Activated T-cell treated with anti-CD3 and anti-CD28 coated beads, Interleukin-2, amount 50 U/mL, for 72 hours (primary cell): ENCODE measurements at places on chromosomes 6 and 20.

GRCh38 chr20:50379049-50379990, 130.9 kb upstream of the PTPN1 start:
- no peak for DNase-seq

GRCh38 chr20:32988008-32988407, 16.2 kb downstream of the SUN5 start:
- no peak for DNase-seq

DNA sequence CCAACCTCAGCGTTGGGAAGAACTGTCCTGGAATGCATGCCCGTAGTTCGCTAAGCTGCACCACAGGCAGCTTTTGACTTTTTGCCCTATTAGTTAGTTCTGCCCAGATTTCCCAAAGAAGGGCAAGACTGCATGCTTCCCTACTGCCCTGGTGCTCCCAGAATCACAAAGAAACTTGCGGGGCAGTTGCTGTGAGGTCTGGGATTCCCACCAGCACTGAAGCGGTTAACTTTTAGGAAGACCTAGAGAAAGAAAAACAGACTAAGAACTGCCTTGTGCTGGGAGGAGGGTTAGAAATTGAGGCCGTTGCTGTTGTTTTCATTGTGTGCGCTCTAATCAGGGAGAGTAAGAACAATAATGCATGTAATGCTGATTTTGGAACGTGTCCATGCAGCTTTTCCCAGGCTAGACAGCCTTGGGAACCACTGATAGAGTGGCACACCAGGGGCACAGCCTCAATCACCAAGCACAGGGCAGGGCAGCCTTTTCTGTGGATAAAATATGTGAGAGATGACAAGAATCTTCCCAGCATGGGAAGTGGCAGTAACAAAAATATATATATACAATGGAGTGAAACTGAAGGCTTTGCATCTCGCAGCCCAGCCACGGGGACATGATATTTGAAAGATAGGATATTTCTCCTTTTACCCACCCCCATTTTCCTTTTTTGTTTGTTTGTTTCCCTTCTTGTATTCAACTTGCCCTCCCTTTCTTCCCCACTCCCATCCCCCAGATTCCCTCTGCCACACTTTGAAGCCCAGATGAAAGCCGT, 137.7 kb upstream of the HEY2 start:
- DNase-seq: no peak

DNA sequence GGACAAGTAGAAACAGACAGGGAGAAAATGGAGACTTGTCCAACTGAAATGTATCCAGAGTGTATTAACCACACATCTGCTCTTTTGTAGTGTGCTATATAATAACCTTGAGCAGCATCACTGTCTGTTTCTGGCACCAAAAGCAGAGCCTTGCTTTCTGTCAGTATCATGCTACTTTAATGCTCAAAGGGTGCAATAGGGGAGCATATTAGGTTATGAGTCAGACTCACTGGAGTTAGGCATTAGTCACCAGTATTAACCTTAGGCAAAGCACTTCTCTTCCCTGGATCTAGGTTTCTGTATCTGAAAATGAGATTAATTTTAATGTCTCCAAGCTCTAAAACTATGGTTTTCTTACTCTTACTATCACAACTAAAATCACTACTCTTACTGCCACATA, 280.1 kb downstream of the TFAP2B start:
- no peak for DNase-seq

GRCh38 chr6:159075506-159076228, 30.9 kb upstream of the TAGAP start:
- no peak for DNase-seq
